Adrenal gland (tissue), 19 donors: ENCODE measurements at places on chromosomes 5 and 9. TPM values are rescaled to one million over a fixed set of nuclear protein-coding genes. Genes with fewer than 3 reads are reported as not detected.
A peak's percentile ranks its signal among the peaks of the same experiment; 100 is the strongest.

DNA sequence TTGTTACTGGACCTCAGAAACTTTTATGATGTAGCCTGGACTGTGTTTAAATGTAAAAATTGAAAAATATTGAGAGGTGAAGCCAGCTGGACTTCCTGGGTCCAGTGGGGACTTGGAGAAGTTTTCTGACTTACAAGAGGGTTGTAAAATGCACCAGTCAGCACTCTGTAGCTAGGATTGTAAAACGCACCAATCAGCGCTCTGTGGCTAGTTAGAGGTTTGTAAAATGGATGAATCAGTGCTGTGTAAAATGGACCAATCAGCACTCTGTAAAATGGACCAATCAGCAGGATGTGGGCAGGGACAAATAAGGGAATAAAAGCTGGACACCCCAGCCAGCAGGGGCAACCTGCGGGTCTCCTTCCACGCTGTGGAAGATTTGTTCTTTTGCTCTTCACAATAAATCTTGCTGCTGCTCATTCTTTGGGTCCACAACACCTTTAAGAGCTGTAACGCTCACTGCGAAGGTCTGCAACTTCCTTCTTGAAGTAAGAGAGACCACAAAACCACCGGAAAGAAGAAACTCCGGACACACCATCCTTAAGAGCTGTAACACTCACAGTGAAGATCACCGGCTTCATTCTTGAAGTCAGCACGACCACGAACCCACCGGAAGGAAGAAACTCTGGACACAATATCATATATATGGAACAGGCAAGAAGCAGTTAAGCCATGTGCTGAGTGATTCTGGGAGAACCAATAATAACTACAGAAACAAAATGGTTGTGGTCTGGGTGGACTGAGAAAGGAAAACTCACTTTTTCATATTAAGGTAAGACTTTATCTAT lies 201.3 kb downstream of the GABRG2 start:
- no peak for DNase-seq

GRCh38 chr5:7396713-7397454 lies 946 bp downstream of the ADCY2 start:
- no peak for DNase-seq

DNA sequence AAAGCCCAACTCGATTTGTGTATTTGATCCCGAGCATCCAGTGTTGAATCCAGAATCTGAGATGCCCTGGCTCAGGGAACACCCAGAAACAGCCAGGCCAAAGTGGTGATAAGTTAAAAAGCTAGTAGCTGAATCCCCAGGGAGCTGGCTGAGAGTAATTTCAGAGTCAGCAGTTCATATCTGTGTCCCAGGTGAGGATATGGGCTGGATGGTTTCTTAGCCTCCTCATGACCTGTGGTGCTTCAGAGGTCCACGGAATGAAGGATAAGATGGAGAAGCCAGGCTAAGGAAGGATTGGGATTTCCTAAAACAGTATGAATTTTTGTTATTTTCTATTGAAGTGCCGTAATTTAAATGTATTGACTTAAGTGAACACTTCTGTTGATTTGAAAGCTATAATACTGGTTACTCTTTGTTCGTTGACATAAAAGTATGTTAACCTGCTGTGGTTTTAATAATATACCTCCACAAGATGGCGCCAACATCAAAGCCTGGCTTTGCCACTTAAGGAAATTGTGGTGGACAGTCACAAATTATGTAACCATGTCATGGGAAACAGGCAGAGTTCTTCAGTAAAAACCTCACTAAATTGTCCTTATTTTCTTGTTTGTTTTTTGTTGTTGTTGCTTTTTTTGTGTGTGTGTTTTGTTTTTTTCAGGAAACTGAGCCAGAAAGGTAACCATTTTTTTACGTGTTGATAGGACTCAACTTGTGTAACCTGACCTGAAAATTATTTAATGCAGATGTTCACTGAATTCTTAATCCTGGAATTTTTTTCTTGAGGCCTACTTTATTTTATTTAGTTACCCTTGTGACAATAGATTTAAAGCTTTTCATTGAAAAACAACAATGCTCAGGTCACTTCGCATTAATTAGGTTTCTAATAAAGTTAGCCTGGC lies 11.4 kb downstream of the MTAP start:
- peak; percentile 63 for DNase-seq

ELL2 gene
- 7.8 TPM for polyA plus RNA-seq

SELENOP gene
- polyA plus RNA-seq = 232 TPM

SLC27A6 gene
- 2.4 TPM for polyA plus RNA-seq

DNA sequence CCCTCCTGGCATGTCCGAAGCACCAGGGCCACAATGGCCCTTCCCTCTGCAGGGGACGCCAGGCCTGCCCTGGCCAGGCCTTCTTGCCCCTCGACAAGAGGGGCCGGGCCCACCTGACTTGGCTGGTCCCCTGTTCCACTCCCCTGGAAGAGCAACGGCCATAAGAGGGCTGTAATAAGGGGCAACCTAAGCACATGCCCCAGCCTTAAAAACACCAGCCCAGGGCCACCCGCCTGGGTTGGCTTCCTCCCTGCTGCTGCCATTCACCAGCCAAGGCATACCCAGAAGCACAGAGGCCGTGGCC lies 8.5 kb downstream of the GFPT2 start:
- no peak for DNase-seq

DNA sequence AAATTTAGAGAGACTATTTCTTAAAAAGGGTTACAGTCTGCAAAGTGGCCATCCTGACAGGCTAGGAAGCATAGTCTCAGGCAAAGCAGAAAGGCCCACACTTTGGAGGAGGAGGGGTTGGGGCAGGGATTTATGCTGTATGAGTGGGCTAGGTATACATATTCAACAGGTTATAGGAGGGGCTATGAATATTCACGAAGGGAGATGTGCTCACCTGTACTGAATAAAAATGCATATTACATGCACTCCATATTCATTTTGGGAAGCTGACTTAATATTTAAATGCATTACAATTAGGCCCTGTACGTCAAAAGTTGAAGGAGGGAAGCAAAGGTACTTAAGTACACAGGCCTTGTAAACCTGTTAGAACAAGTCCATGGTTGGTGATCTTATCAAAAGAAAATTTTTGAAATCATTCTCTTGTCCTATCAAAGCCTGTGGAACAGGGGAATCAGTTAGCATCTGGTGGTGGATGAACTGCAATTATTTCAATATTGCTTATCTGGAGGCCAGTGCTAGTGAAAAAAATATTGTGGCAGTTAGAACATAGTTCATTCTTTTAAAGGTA lies 1.6 kb downstream of the CENPP start:
- DNase-seq = no peak

PCDHGC5 gene
- polyA plus RNA-seq = 1.1 TPM

CNTFR gene
- polyA plus RNA-seq = 1.1 TPM

SLC36A3 gene
- not detected for polyA plus RNA-seq

- DNase-seq = no peak
Measured at GRCh38 chr5:43592363-43592762, 10.6 kb upstream of the NNT start.

- DNase-seq = no peak
Measured at GRCh38 chr5:78819166-78819565, 165.9 kb downstream of the ARSB start.

GRCh38 chr9:85425153-85425611 lies 316.6 kb downstream of the AGTPBP1 start:
- peak; percentile 54 for DNase-seq

PCDHB9 gene
- 0.80 TPM for polyA plus RNA-seq

DNA sequence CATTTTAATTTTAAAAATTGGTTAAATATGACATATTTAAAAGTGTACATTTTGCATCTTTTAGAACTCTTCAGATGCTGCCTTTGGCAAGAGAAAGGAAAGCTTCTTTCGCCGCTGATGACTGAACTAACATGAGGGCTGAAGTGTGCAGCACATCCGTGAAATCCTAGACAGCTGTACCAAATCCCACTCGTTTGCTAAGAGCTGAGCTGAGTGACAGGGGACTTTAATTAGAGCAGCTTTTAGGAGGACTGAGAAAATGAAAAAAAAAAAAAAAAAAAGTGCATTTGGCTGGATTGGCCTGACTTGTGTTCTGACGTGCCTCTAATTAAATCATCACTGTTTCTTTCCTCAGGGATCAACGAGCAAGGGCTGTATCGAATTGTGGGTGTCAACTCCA lies 271.3 kb downstream of the ARHGAP26 start:
- no peak for DNase-seq
